ENCODE measurements at places on chromosomes 6 and 20. TPM values are rescaled to one million over a fixed set of nuclear protein-coding genes. Genes with fewer than 3 reads are reported as not detected.

Gene CARMIL1
- total RNA-seq: 17.2 TPM

Gene AHI1
- total RNA-seq: 18.5 TPM

Gene HCK
- total RNA-seq: 7.6 TPM

Gene PROKR2
- not detected for total RNA-seq

Gene SIM1
- total RNA-seq: not detected

Gene KCNG1
- not detected for total RNA-seq

Gene ZC3H12D
- 1.9 TPM for total RNA-seq

DNA sequence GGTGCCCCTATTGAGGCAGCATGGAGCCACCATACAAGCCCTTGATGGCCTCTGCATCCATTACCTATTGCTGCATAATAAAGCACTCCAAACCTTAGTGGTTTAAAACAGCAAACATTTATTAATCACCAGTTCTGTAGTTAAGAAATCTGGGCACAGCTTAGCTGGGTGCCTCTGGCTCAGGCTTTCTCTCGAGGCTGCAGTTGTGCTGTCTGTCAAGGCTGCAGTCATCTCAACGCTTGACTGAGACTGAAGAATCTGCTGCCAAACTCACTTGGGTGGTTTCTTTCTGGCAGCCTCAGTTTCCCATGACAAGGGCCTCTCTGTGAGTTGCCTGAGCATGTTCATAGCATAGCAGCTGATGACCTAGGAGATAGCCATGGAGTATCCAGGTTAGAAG is 207.4 kb upstream of the LRFN2 start:
- ATAC-seq: no peak

GRCh38 chr6:3919849-3920248 is 70.7 kb downstream of the FAM50B start:
- no peak for ATAC-seq

GRCh38 chr20:37111926-37112455 is 16.2 kb upstream of the RBL1 start:
- ATAC-seq: no peak

DNA sequence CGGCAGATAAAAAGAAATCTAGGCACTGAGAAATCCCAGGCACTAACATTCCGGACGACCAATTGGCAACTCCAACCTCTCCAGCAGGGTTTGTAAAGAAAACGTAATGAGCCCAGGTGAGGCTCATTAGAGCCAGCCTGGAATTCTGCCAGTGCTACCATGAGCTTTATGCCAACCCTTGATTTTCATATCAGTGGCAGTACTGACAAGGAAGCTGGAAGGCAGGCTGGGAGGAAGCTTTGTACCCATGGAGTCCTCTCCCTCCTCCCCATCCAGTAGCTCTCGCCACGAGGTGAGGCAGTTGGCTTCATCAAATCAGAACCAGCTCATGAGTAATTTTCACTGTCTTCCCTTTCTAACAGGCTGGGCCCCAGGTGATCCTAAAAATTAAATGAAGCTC is 250.2 kb downstream of the ZNF217 start:
- ATAC-seq: no peak

GRCh38 chr6:7241709-7242645 is 71.0 kb downstream of the SSR1 start:
- ATAC-seq: no peak

DNA sequence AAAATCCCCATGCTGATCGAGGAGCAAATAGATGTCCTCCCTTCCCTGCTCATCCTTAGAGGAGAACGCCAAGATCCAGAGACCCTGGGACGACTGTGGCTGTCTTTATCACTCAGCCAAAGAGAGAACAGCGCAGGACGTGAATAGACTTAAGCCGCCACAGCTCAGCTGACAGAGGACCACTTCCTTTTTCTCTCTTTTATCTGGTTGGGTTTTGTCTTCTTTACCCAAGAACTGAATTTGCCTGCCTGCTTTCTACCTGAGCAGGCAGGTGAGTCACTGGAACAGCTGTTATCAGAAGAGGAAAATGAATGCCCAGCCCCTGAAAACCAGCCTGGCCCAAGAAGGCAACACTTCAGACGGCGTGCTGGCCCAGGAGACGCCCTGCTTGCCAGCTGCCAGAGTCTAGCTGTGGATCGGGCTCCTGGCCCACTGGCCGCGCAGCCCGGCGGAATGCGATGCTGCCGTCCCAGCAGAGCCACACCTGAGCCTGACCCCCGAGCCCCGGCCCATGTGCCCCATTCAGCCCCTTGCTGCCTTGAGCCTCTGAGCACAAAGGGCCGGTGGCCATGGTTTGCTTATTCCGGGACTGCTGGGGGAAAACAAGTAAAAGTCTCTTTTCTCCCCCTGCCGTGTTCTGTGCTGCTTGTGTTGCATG is 82.1 kb downstream of the TCP11 start:
- ATAC-seq: no peak

DNA sequence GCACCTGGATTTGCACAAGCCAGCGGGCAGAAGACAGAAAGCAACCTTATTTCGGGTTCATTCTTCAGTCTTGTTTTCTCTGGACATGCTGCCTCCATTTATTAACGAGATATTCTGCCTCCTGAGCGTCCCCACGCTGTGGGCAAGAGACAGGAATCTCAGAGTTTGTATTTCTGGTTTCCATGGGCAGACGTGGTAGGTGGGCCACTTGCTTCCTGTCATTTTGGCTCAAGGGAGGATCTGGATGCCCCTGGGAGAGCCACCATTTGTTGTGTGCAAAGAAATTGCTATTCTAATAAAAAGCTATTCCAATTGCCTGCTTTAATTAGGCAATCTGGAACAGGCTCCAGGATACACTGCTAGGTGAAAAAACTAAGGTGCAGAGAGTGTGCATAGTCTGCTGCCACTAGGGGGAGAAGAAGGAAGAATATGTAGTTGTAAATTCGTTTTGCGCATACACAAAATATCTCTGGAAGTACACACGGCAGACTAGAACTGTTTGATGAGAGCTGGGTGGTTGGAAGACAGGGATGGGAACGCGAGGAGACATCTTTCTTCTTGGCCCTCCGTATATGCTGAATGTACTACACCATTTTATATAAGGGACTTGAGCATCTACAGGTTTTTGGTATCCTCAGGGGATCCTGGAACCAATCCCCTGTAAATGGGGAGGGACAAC is 30.1 kb upstream of the SLC16A10 start:
- ATAC-seq: no peak
